ENCODE measurements at places on chromosomes 2 and 18.

DNA sequence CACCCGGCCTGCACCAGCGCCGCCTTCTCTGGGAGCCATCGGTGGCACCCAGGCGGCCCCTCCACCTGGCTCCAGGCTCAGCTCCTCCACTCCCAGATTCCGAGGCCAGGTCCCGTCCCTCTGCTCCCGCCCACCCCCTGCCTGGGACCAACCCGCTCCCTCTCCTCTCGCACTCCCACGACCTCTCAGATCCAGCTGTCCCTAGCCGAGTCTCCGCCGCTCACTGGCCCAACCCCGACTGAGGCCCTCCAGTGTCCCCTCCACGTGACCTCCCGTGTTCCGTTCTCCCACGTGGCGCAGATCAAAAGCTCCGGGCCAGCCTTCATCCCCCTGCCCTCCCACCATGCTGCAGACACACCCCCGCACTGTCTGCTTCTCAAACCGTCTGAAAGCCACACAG lies 14.4 kb upstream of the SALL3 start:
- DNase-seq = no peak

- no peak for DNase-seq
Observed at GRCh38 chr18:55287935-55288868, 299.8 kb downstream of the TCF4 start.

DNA sequence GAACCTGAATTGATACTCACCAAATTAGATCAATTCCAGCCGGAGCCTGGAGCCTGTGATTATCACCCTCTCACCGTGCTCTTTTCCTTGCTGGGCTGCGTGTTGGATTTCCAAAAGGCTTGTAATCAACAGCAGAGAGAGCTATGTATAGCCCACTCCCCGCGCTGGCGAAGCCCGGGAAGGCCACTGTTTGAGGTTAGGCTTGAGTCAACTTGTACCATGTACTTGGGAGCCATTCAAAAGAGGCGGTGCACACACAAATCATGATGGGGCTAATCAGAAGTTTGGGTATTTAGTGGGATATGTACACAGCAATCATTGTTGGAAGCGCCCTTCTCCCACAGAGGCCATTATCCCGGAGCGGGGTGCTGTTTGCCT lies 151.6 kb downstream of the GLI2 start:
- no peak for DNase-seq

- no peak for DNase-seq
Observed at GRCh38 chr2:25701801-25702200, 28.4 kb upstream of the DTNB start.
